ENCODE measurements at places on chromosomes 3 and 15.

- DNase-seq, result peak; percentile 44
Observed at GRCh38 chr15:77830051-77830468, 197.3 kb upstream of the LINGO1 start.

DNA sequence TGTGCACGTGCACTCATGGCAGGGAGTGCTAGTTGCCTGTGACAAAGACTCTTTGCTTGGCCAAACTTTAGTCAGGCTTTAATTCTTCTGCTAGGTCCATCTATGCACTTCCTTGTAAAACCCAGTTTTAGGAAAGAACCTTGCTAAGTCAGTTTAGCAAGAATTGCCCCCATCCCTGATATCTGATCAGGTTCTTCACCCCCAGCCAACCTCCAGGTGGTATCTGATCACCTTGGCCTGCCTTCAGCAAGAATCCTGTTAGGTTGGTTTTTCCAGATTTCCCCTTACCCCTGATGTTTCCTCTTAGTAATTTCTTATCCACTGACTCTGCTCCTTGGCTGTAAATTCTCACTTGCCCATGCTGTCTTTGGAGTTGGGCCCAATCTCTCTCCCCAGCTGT lies 8.4 kb downstream of the HSPBAP1 start:
- DNase-seq, result peak; percentile 22

- no peak for DNase-seq
Observed at GRCh38 chr3:71214797-71215196, 368.7 kb downstream of the FOXP1 start.

- DNase-seq, result peak; percentile 57
Observed at GRCh38 chr15:85494048-85494777, 113.8 kb downstream of the AKAP13 start.

- DNase-seq, result no peak
Observed at GRCh38 chr15:42732095-42732827, 4.7 kb downstream of the CDAN1 start.

DNA sequence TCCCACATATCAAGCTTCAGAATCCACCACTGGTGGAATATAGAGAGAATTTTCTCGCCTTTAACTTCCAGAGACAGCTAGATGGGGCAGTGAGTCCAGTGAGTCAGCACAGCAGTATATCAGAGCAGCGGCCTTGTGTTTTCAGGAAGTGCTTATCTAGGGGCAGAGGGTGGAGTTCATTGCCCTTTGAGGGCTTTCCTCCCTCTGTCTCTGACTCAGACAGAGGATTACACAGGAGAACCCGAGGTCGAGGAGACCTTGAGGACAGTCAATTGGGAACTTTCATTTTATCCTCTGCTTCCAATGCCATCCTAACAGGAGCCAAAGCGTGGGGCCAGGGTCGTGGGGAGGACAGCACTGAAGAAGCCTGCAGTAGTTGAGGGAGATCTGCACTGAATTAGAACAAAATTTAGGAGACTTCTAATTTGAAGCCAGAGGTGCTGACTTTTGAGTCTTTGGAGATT lies 109.6 kb upstream of the UMPS start:
- no peak for DNase-seq

GRCh38 chr15:91609231-91609630 lies 244.3 kb upstream of the SLCO3A1 start:
- no peak for DNase-seq

Data from fibroblast of skin of abdomen (primary cell).